ENCODE measurements at places on chromosomes 1 and 21.

- peak; percentile 85 for DNase-seq
Observed at GRCh38 chr1:116738673-116739370, 15.4 kb upstream of the CD2 start.

GRCh38 chr1:115423776-115424175 lies 85.7 kb upstream of the NGF start:
- no peak for DNase-seq

- no peak for DNase-seq
Observed at GRCh38 chr1:89466307-89466930, 58.2 kb upstream of the LRRC8B start.

GRCh38 chr21:44890961-44891541 lies 17.6 kb upstream of the PTTG1IP start:
- DNase-seq = no peak

GRCh38 chr1:41392528-41392924 lies 31.3 kb downstream of the FOXO6 start:
- DNase-seq = no peak

DNA sequence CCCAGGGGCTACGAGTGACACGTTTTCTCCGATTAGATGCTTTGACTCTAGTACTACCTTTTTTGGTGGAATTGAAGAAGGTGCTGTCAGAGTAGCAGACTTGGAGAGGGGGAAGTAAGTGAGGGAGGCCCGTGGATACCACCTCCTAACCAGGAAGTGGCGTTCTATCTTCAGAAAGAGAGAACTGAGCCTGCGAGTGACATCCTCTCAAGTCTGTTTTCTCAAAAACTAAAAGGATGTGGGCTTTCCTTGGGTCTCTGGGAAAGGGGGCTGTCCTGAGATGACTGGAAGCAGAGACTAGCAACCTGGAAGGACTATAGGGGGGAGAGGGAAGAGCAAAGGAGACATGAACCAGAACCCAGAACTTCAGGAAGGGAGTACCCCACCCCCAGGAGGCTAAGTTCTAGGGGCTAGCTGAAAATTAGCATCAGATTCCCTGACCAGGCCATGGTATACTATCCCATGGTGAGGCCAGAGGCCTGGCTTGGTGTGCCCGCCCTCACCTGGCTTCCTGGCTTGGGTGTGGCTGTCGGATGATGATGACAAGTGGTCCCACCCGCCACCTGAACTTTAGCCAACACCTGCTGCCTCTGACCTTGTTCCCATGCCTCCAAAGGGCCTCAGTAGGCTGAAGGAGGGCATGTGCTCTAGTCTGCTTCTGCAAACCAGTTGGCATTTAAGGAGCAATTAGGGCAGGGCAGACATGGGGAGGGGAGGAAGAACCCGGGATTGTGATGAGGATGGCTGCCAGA lies 49.1 kb downstream of the ATP2B4 start:
- DNase-seq = no peak

DNA sequence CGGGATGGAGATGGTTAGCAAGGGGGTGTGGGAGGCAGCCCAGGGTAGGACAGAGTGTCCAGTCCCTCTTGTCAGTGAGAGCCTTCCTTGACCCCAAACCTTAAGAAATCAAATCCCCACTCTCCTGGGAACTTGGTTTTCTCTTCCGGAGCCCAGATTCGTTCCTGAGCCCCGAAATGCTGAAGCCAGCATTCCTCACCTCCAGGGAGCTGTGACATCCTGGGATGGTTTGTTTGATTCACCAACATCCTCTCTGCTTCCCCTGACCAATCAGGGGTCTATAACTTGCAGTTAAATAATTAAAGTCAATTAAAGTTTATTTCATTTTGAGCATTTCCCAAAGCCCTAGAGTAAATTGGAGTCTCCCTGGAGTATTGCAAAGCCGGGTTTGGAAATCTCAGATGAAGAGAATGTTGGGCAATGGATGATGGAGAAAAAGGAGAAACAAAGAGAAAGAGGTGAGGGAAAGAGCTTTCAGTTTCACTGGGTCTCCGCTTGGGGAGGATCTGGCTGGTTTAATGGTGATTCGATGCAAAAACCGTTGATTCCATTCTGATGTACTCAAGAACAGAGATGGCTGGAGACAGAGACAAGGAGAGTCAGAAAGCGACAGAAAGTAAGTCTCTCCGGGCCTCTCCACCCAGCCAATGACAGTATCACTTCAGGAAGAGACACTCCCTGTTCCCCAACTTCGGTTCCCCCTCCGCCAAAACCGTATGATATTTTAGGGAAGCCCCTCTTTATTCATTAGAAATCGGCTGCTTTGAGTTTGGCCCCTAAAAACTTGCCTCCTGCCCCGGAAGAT lies 12.8 kb upstream of the ALX3 start:
- DNase-seq = no peak

DNA sequence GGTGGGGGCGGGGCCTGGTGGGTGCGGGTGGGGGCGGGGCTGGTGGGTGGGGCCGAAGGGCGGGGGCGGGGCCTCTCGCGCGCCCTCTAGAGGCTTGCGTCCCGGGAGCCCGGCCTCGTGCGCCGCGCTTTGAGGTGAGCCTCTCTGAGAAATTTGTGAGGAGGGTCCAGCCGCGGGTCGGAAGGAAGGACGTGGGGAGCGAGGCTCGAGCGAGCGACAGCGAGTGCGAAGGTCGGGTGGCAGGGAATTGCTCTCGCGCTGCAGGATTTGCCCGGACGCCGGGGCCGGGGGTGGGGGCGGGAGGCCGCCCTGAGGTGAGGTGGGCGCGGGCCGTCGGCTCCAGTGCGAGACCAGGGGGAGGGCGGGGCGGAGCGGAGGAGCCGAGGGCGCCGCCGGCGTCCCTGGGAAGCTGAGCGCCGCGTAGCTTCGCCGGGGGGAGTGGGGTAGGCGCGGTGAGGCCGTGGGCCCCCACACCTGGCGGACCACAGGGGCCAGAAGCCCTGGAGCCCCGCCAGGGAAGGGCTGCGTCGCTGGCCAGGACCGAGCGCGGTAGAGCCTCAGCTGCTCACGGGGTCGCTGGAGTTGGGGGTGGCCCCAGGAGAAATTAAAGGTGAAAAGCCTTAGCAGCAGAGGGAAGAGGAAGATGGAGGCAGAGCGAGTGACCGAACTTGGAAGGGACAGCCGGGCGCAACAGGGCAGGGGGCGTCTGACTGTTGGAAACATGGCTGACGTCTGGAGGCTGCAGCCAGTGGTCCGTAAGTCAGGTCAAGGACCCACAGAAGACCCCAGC lies 754 bp upstream of the LSS start:
- DNase-seq = peak; percentile 50

DNA sequence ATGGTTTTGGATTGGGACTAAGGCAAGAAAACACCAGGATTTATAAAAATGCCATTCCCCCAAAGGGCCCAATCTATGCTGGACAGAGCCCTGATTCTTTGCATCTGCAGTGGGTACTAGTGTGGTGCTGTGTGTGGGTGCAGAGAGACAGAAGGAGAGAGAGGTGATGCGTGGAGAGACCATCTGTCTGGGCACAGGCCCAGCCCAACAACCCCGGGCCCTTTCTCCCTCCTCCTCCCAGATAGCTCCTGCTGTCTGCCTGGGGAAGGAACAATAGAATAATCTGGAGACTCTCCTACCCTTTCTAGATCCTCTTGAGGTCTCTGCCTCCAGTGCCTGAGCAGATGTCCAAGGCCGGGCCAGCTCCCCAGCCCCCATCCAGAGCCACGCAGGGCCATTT lies 15.1 kb downstream of the KIAA1614 start:
- DNase-seq = no peak

- no peak for DNase-seq
Observed at GRCh38 chr1:7606096-7606495, 165.0 kb upstream of the VAMP3 start.

GRCh38 chr1:198677871-198678270 lies 39.0 kb downstream of the PTPRC start:
- no peak for DNase-seq

GRCh38 chr1:9653210-9653490 lies 1.6 kb downstream of the PIK3CD start:
- DNase-seq = no peak

DNA sequence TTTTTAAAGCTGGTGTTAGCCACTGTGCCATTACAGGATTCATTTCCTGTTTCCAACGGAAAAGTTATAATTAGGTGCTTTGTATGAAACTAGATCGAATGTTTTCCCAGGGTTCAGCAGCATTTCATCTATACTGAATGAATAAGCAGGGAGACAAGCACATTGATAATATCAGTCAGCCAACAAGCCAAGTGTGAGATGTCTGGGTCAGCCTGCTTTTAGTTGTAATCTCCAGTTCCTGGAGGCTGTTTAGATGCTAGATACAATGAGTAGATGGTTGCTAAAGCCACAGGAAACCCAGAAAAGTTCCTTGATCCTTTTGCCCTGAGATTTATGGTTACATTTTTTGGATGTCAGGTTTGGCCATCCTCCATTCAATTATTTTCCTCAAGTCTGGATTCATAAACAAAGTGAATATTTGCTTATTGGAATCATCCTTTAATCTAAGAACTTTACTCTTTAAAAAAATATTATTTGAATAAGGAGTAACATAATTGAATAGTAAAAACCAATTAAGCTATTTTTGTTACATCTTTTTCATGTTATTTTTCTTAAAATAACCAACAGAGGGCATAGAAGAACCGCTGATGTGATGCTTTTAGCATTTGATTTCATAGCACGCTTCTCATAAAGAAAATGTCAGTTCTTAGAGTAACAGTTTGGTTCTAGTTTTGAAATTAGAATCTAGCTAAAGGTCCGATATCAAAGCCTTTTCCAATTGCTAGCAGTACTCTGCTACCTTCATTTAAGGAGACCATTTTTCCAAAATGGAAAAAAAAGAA lies 76.6 kb downstream of the HSPA13 start:
- DNase-seq = no peak

All from T-helper 1 cell (primary cell).